Stimulated activated CD4-positive, alpha-beta T cell treated with anti-CD3 and anti-CD28 coated beads, Interleukin-1b, Interleukin-23, amount 100 ng/mL, for 4 hours (primary cell): ENCODE measurements at places on chromosomes 4 and X.

DNA sequence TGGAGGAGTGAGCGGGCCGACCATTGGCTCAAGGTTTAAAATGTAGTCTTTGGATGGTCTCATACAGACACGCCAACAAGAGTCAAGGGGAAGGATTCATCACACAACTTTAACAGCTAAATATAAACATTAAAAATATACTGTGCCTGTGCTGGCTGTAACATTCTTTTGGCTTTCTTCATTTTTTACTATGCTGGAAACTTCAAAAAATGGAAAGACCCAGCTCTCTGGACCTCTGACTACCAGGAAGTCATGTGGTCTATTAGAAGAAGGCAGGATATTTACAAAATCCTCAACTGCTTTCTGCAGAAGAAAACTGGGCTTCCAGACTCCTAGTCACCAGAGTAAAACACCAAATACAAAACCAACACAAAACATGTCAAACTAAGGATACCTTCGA lies 49.8 kb upstream of the KLF3 start:
- DNase-seq: no peak

DNA sequence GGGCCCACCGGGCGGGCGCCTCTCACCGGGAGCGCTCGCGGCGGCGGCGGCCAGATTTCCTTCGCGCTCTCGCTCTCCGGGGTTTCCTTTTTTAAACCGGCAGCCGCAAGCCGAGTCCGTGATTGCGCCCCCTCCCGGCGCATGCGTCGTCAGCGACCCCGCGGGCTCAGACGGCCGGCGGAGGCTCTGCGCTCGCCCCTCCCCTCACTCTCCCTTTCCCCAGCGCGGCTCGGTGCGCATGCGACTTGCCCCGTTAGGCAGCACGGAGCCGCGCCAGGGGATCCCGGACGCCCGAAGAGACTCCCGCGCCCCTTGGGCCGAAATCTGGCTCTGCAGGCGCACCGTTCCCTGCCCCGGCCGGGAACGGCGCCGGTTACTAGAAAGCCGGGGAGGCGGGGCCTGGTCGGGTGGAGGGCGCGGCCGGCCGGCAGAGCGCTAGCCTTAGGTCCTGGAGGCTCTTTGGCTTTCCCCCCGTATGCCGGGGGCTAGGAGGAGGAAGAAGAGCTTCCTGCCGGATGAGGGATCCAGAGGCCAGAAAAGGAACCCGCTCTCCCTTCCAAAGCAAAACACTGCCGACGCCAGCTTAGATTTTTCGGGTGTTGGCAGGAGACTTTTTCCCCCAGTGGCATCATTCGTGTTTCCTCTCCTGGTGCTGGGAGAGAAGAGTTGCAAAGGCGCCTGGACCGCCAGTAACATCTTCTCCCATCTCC lies at the start of gene CLOCK:
CLOCK (minus strand) TSS at position 154 of the 710 bp plus-strand sequence. CDS start 64,124 bp downstream, outside the sequence.
- peak; percentile 71 for DNase-seq

GRCh38 chr4:107261241-107261874 lies 225.2 kb upstream of the DKK2 start:
- no peak for DNase-seq

- DNase-seq: no peak
Observed at GRCh38 chrX:18617407-18617750, 54.5 kb downstream of the RS1 start.

DNA sequence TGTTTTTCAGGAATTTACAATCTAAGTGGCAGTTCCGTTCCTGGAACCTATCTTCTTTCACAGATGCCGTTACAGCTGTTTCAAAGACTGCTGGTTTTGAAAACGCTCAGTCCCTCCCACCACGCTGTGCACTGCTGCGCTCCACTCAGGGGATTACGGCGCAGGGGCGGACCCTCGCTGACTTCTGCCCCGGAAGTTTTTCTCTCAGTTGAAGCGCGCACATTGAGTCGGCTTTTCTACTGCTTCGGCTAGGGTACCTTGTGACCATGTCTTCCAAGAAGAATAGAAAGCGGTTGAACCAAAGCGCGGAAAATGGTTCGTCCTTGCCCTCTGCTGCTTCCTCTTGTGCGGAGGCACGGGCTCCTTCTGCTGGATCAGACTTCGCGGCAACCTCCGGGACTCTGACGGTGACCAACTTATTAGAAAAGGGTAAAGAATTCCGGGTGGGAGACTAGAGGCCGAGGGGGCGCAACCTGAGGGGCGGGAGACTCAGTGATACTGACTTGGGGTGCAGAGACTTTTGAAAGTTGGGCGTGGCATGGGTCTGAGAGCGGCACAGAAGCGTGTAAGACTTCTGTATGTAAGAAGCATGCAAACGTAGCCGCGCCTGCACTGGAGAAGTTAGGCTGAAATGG lies 597 bp upstream of the NUDT6 start:
- DNase-seq: peak; percentile 75

DNA sequence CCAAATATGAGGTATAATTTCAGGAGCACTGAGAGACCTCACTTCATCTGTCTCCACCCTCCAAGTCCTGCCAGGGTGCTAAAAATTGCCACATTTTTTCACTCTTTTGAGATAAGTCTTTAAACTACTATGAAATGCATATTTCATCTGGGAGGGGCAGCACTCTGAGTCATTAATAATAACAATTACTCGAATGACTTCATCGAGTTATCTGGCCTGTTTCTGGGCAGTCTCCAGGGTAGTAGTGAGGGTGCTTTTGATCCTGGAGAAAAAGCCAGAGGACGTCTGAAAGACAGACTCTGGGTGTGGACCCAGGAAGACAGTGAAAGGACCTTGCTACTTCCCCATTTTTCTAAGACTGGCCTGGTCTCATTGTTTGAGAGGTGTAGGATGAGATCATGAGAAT lies 42.3 kb upstream of the SRD5A3 start:
- DNase-seq: no peak

GRCh38 chr4:172352356-172352755 lies 539.2 kb downstream of the GALNTL6 start:
- DNase-seq: no peak

GRCh38 chr4:144655491-144655890 lies 9.5 kb downstream of the HHIP start:
- no peak for DNase-seq

DNA sequence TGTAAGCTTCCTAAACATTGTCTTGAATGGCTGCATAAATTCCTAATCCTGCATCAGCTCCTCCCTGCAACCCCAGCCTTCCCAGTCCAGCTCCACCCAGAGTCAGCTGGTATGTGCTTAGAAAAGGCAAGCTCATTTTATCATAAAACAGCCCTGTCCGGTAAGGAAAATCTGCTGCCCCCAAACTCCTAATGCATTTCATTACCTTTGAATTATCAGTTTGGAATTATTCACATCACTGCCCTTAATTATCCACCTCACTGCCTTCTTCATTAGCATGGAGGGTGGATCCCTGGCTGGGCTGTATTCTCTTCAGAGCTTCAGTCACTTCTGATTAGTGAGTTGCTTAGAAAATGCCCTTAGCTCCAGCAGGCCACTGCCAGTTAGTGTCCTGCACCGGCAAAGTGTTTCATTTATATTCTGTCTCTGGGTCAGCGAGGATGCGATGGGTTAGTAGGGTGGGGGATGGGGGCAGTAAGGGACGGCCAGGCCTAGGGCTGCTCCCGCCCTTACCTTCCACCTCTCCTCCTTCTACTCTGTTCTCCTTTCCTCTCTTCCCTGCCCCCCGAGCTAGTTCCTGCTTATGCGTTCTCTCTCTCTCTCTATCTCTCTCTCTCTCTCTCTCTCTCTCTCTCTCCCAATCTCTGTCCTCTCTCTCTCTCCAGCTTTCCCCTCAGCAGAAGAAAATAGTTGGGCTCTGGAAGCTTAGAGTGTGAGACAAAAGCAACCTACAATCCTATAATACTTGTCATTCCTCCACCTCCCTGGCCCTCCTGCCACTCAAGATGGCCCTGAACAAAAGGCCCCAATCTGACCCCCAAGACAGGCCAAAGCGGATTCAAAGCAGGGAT lies 174.8 kb upstream of the KLF3 start:
- no peak for DNase-seq

- no peak for DNase-seq
Observed at GRCh38 chr4:166324321-166324720, 451.3 kb downstream of the TLL1 start.

DNA sequence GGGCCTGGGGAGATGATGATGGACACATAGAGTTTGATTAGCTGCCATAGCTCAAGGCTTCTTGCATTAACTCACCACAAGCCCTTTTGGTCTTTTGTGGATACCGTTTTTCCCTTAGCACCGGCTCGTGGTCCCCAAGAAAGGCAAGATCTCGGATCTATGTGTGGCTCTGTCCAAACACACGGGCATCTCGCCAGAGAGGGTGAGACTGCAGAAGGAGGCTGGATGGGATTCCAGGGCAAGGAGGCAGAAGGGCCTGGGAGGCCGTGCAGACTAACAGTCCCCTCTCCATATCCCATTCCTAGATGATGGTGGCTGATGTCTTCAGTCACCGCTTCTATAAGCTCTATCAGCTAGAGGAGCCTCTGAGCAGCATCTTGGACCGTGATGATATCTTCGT lies 9.5 kb downstream of the USP11 start:
- no peak for DNase-seq

DNA sequence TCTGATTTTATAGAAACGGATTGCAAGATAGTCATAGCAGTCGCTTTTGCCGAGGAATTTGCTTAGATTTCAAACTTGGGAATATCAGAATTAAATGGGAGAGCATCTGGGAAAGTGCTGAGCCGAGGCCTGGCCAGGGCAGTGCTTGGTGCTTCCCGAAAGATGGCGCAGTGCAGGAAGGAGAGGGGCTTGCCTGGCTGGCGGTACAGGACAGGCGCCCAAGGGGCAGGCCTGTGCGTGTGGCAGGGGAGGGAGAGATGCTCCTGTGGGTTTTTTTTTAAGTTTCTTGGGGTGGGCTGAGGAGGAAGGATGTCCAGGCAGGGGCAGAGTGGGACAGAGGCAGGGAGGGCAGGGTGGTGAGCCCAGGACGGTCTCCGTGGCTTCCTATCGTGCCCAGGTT lies 241.1 kb downstream of the AFAP1 start:
- DNase-seq: no peak

GRCh38 chr4:6423575-6423974 lies 48.8 kb downstream of the PPP2R2C start:
- no peak for DNase-seq

DNA sequence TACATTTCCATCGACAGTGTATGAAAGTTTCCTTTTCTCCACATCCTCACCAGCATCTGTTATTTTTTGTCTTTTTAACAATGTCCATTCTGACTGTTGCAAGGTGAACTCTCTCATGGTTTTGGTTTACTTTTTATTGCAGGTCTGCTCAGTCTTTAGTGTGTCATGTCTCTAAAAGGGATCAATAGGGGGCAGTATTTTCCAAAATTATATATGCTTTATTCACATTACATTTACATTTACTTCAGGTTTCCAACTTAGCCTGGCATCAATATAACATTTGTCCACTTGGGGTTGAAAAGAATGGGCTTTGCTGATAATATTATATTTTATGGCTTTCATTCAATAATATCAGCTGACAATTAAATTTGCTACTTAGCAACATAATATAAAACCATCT lies 265.0 kb upstream of the SLITRK2 start:
- DNase-seq: no peak

GRCh38 chr4:115110191-115111181 lies 2.9 kb downstream of the NDST4 start:
- DNase-seq: no peak

DNA sequence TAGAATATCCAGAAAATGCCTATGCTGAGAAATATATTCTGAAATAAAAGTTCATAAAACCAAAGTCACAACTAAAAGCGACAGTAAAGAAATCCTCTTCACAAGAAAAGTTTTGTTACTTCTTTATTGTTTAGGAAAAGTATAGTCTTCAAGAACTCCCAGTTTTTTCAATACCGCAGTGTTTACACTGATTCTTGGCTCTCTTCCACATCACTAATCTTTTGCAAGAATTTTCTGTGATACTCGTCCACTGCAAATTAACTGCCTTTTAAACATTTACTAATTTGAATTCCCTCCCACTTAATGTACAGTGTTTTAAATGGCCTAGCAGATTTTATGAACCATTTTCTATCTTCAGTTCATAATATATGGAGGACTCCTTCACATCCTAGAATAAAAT lies 65.1 kb downstream of the HPGDS start:
- DNase-seq: no peak

DNA sequence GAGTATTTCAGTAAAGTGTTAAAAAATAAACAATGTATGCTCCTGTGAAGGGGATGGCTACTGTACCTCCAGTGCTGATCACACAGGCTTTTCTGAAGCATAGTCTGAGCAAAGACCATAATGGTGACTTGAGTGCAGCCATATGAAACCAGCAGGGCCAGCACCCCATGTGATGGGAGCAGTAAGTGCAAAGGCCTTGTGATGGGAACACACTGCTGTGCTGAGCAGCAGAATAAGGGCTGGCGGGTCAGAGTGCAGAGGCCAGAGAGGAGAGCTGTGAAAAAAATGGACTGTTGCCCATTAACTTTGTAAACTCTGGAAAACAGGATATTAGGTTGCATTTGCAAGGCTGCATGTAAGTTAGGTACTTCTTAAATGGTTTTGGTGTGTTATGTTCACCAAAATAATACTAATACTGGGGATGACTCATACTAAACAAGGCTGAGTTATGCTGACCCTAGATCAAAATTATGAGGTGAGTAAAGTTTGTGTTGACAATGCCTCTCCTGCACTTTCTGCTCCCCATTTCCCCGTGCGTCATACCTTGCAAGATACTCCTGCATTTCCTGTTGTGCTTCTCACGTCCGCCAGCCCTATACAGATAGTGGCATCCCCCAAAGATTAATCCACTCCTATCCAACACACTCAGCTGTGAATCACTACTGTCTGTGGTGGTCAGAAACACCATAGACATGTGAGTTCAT lies 67.0 kb upstream of the FAM9A start:
- no peak for DNase-seq

DNA sequence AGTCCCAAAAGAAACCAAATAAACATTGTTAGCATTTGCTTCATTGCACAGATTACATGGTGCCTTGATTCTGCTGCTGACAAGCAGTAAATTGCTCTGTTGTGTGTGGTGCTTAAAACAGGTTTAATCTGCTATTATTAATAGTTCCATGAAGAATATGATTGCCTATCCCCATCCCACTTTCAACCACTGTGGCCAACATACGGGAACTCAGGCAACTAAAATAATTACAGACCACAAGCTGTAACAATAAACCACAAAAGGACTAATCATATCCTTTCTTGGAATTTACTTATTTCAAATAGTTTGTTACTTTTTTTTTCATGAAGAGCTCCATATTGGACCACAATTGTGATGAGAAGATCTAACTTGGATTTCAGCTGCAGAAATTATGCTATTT lies 131.5 kb downstream of the PACRGL start:
- no peak for DNase-seq

DNA sequence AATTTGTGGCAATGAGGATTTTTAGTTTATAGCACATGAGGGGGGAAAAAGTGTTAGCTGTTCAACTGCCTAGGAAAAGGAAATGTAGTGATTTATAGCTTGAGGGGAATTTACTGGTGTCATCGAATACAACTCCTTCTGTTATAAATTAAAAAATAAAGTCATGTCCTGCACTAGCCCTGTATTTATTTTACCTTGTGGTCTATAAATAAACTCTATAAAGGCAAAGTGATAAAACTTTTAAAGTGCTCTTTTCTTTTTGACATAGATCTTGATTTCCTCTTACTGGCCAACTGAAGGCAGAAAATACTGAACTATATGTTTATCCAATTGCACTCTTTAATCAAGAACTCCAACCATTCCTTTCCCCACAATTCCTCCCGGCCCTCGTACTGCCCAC lies 672.1 kb upstream of the SLIT2 start:
- DNase-seq: no peak
